ENCODE measurements at places on chromosomes 13 and 19. TPM values are rescaled to one million over a fixed set of nuclear protein-coding genes. Genes with fewer than 3 reads are reported as not detected.

The MAP4K1 gene
- total RNA-seq = not detected

The KLK15 gene
- not detected for total RNA-seq

The LRRC63 gene
- not detected for total RNA-seq

The SBSN gene
- total RNA-seq = not detected

The DMPK gene
- 18.5 TPM for total RNA-seq

The ADGRE2 gene
- 3.1 TPM for total RNA-seq
